ENCODE measurements at places on chromosomes 16 and 17.

DNA sequence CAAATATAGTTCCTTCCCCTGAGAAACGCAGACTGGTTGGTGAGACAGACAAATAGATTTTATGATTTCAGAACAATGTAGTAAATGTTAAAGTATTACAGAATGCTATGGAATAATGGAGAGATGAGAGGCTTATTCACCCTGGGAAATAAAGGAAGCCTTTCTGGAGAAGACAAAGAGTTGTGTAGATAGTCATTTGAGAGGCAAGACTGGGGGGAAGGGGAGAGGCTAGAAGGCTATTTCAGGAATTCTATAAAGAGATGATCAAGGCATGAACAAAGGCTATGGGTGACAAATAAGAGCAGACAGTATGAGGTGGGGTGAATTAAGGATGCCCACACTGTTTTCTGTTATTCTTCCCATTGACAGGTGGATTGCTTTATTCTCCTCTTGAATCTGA lies 211.4 kb downstream of the GRIN2A start:
- DNase-seq: no peak

DNA sequence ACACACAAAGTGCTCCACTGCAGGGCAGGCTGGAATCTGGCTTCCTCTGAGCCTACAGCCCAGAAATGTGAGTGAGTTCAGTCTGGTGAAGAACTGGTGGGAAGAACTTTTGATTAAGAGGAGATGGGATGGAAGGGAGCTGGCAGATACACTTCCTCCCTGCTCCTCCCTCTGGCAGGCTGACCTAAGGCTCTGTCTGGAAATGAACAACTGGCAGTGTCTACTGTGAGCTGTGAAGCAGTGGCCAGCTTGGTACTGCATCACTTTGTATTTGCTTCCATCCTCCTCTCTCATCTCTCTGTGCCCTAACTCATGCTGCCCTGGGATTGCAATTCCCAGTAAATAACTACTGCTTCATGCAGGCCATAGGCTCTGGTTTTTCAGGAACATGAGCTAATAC lies 45.6 kb downstream of the MAF start:
- no peak for DNase-seq

- DNase-seq: no peak
Measured at GRCh38 chr17:37605081-37605480, 4.1 kb downstream of the SYNRG start.

GRCh38 chr16:56995136-56995805 lies 5.9 kb downstream of the NLRC5 start:
- DNase-seq: no peak

GRCh38 chr17:20083156-20083859 lies 74.1 kb downstream of the SPECC1 start:
- DNase-seq: peak; percentile 66

DNA sequence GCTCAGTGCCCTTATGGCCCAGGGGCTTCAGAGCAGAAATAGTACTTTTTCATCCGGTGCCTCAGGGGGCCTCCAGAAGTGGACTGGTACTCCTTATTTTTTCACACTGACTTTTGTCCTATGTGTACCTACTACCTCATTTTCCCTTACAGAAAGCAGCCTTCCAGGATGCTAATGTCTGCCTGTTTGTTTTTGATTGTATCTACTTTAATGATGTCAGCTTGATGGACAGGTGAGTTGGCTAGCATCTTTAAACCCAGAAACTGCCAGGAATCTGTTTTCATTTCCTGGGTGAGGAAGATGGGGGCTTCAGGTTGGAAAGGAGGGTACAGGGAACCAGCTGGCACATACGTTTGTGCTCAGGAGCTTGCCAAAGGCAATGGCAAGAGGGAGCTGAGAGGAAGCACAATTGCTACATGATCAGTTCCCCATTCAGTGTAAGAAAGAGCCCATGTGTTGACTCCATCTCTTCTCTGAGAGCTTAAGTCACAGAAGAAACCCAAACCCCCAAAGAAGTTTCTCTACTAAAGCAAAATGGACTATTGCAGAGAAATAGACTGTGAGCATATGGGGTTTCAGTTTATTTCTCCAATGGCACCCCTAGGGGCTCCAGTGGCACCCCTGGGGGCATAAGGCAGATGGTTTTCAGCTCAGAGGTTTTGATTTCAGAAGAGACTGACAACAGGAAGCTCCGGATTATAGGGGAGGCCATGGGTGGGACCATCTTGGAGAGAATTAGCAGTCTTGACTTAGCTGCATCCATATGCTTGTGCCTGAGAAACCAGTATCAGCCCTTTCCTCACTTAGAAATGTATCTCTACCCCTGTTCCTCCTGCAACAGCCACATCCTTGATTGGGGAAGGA lies 16.3 kb downstream of the LIG3 start:
- no peak for DNase-seq
